Mammary epithelial cell (primary cell): ENCODE measurements at places on chromosomes 1 and 21. TPM values are rescaled to one million over a fixed set of nuclear protein-coding genes. Genes with fewer than 3 reads are reported as not detected.

GRCh38 chr1:248838357-248839167 is 538 bp downstream of the ZNF672 start:
- DNase-seq, result peak; percentile 89

DNA sequence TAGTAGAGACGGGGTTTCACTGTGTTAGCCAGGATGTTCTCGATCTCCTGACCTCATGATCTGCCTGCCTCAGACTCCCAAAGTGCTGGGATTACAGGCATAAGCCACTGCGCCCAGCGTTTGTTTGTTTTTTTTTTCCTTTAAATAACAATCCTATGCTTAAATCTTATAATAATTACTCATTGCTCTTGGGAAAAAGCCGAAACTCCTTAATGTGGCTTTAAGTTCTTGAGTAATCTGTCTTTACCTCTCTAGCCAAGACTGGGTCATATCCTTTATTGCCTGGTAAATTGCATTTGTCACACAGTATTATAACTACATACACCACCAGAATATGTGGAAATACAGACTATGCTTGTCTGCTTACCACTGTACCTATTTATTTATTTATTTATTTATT is 97.1 kb downstream of the MACF1 start:
- no peak for DNase-seq

DNA sequence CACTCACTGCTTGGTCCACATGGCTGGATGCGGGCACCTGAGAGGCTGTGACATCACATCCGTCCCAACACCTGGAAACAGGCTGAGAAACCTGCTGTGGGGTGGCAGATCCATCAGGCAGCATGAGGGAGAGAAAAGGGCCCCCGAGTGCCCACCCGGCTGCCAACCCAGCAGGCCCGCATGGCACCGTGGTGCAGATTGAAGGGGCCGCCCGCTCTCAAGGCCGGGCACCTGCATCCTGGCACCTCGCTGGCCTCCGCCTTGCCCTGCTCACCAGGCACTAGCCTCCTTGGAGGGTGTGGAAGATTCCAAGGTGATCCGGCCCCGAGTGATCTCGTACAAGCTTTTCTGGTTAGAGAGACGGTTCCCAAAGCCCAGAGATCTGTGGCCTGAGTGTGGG is 110.5 kb downstream of the PRDM16 start:
- no peak for DNase-seq

- DNase-seq, result peak; percentile 24
Observed at GRCh38 chr1:74161497-74161896, 36.5 kb downstream of the LRRIQ3 start.

DNA sequence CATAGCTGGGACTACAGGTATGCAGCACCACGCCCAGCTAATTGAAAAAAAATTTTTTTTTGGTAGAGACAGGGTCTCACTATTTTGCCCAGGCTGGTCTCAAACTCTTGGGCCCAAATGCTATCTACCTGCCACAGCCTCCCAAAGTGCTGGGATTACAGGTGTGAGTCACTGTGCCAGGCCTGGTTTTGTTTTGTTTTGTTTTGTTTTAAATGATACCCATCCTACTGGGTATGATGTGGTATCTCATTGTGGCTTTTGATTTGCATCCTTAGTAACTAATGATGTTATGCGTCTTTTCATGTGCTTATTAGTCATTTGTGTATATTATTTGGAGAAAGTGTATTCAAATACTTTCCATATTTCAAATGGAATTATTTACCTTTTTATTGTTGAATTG is 142.3 kb downstream of the VPS13D start:
- DNase-seq, result peak; percentile 41

DNA sequence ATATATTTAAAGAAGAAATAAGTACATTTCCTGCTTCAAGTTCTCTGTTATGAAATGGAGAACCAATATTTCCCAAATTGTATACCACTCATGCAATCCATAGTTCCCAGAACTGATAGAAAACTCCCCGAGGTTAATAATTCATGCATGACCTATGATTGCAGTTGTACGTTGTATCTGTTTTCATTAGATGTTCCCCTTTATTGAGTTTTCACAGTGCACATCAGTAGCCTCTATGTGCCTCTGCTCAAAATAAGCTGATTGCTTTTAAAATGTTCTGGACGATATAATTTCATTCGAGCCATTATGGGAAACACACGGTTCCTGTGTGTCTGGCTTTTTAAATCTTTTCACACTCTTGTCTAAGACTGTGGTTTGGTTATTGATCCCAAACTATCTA is 253.1 kb upstream of the KIAA0040 start:
- DNase-seq, result no peak

GRCh38 chr1:90713741-90714509 is 3.2 kb downstream of the BARHL2 start:
- DNase-seq, result no peak

DNA sequence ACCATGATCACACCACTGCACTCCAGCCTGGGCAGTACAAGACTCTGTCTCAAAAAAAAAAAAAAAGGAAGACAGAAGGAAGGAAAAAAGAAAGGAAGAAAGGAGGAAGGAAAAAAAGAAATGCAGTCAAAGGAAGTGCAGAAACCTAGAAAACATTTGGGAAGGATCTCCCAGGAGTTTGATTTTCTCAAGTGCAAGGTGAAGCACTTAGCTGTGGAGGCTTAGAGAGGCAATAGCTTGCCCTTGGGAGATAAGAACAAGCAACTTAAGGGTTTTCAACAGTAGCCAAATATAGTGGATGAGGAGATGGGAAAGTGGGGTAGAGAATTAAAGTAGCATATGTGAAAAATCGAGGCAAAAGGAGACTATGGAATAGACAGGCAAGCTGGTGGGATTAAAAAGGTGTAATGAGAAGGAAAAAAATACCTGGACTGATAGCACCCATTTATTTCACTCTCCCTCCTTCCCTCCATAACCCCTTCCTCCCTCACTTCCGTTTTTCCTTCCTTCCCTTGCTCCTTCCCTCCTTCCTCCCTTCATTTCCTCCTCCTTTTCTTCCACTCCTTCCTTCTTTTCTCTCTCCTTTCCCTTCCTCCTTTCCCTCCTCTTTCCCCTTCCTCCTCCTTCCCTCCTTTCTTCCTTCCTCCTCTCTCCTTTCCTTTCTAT is 6.8 kb upstream of the FAM89A start:
- DNase-seq, result no peak

- DNase-seq, result no peak
Observed at GRCh38 chr1:221900678-221901077, 158.8 kb upstream of the DUSP10 start.

- DNase-seq, result no peak
Observed at GRCh38 chr1:47334765-47335435, 1.3 kb downstream of the CMPK1 start.

DNA sequence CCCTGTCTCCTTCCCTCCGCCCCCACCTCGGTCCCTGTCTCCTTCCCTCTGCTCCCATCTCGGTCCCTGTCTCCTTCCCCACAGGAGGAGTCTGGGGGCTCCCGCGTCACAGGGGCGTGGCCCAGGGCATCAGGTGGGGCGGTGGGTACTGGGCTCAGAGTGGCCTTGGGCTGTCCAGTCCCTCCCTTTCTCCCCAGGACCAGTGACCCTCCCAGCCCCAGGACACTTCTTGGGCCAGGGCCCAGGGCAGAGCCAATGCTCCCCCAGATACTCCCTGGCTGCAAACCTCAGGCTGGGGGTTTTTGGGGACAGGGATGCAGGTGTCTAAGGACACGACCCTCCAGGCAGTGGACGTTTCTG is 6.8 kb upstream of the RNF223 start:
- DNase-seq, result no peak

SEMA6C gene
- 0.44 TPM for polyA plus RNA-seq

NCAM2 gene
- polyA plus RNA-seq, result not detected

DCLRE1B gene
- polyA plus RNA-seq, result 8.6 TPM
